ENCODE measurements at places on chromosomes 1 and 21.

DNA sequence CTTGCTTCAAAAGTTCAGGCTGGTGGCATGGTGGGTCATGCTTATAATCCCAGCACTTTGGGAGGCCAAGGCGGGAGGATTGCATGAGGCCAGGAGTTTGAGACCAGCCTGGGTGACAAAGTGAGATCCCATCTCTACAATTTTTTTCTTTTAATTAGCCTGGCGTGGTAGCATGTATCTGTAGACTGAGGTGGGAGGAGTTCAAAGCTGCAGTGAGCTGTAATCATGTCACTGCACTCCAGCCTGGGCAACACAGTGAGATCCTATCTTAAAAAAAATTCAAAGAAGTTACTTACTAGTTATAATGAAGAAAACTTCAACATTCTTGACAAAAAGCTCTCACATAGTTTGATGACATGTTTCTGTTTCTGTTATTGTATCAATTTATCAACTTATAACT is 45.2 kb downstream of the SAMSN1 start:
- DNase-seq = no peak

DNA sequence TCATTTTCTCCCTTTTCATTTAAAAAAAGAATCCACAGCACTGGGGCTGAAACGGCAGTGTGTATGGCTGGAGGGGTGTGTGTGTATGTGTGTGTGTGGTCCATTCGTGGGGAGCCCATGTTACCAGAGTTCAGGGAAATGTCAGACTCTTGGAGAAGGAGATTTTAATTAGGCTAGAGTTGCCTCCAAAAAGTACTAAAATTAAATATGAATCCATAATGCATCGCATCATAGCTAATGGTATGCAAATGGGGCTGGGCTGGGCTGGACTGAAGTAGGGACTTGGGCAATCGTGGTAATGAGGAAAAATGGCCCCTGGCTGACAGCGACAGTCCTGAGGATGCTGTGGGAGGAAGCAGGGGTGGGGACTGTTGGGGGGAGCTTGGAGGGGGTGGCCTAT is 24.8 kb downstream of the GRIK3 start:
- no peak for DNase-seq

DNA sequence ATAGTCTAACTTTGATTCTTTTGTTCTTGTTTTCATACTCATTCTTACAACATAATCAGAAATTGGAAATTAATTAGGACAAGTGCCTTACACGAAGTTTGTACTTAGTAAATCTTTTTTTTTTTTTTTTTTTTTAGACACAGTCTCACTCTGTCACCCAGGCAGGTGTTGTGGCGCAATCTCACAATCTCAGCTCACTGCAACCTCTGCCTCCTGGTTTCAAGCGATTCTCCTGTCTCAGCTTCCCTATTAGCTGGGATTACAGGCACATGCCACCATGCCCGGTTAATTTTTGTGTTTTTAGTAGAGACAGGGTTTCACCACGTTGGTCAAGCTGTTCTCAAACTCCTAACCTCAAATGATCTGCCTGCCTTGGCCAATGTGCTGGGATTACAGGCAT is 12.4 kb downstream of the CHAF1B start:
- no peak for DNase-seq

GRCh38 chr1:244599937-244600350 is 53.0 kb upstream of the DESI2 start:
- DNase-seq = peak; percentile 83

DNA sequence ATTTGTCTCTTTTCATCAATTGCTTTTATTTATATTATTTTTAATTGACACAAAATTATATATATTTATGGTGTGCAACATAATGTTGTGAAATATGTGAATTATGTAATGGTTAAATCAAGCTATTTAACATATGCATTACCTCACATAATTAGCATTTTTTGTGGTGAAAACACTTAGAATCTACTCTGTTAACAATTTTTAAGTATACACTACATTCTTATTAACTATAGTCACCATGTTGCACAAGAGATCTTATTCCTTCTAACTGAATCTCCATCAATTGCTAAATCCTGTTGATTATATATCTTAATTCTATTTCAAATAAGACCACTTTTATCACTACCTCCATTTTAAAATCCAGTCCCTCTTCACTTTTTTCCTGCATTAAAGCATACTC is 42.5 kb downstream of the PLPPR5 start:
- DNase-seq = no peak

- DNase-seq = no peak
Observed at GRCh38 chr1:228042508-228042907, 35.7 kb downstream of the WNT3A start.

- DNase-seq = no peak
Observed at GRCh38 chr1:240831191-240831631, 219.3 kb upstream of the GREM2 start.

GRCh38 chr1:36884029-36884701 is 150.2 kb downstream of the GRIK3 start:
- no peak for DNase-seq

DNA sequence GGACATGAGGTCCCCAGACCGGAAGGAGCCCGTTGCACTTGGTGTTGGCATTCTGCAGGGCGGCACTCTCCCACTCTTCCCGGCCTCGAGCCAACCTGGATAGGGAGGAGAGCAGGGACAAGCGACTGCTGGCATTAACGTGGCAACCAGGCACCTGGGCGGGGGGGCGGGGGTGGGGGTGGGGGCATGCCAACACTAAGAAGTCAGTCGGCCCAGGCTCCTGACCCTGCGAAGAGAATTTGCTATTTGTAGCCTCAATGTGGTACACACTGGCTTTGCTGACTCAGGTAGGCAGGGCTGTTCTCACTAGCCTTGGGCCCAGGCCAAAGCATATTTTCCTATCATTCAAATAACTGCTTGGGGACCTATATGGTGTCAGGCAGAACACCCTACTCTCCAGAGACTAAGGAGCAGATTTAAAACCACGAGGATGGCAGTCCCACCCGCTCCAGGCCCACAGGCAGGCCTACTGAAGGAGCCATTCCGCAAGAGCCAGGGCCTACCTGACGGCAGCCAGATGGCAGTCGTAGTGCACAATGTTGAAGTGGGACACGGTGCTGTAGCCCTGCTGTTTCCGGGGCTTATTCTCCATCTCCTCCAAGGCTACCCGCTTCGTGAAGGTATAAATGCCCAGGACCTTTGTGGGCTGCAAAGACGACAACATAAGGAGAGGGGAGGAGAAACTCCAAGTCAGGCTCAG is 123.7 kb downstream of the UBR4 start:
- no peak for DNase-seq

DNA sequence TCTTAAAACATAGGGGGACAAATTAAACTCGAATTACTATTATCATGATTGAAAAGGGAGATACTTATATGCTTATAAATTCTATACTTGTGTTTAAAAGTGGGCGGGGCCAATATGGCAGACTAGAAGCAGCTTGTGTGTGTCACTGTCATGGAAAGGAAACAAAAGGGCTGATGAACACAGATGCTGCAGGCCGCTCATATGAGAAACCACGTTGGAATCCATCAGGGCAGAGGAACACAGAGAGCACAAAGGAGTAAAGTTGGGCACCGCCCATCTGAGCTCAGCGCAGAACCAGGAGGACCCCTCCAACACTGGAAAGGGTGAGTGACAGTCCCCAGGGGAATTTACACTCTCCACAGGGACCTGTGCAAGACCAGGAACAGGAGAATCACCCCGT is 107.0 kb downstream of the SLC5A9 start:
- no peak for DNase-seq

GRCh38 chr1:98001764-98002163 is 80.9 kb upstream of the DPYD start:
- no peak for DNase-seq

GRCh38 chr1:10862743-10863335 is 66.4 kb upstream of the CASZ1 start:
- DNase-seq = no peak

DNA sequence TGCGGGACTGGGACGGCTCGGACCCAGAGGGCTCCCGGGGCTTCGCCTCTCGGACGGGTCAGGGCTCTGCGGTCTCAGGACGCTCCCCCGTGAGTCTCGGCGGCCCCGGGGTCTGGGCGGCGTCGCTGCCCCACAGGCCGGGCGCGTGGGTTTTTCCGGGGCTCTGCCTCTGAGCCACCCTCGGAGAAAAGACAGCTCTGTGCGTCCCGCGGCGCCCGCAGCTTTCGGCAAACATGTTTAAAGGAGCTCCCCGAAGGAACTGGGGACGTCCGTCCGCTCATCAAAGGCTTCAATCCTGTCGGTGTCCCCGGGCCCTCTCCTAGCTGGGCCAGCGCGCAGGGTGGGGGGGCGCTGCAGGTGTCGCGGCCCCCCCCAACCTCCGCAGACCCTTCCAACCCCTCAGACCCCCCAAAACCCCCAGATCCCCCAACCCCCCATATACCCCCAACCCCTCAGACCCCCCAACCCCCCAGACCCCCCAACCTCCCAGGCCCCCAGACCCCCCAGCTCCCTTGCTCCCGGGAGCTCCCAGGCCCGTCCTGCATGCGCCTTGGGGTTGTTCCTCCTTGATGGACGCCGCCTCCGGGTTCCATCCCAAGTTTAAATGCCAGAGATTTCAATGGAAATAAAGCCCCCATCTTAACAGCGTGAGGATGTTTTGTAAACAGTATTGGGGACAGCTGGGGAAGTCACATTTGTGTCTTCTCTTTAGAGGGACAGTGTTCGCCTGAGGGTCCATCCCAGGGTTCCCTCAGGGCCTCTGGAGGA is 996 bp upstream of the C1orf159 start:
- no peak for DNase-seq

- no peak for DNase-seq
Observed at GRCh38 chr1:212132025-212132424, 96.5 kb downstream of the DTL start.
